Natural killer cell (primary cell): ENCODE measurements at places on chromosomes 11 and 22. TPM values are rescaled to one million over a fixed set of nuclear protein-coding genes. Genes with fewer than 3 reads are reported as not detected.
A peak's percentile ranks its signal among the peaks of the same experiment; 100 is the strongest.

DNA sequence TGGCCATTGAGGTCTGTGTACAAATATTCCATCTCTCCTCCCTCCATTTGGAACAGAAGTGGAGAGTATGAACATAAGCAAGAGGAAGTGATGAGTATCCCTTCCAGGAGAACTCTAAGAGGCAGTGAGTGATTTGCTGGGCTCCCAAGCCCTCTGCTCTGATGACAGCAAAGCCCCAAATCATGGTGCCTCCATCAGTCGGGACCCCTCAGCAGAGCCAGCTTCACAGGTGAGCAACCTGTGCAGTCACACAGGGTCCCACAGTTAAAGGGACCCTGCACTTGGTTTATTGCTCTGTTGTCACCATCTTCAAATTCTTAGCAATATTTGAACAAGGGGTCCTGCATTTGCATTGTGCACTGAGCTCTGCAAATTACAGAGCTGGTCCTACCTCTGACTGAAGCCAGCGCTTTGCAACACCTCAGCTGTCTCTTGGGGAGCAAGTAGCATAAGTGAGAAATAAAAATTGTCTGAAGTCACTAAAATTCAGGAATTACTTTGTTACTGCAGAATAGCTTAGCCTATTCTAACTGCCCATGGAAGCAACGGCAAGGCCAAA lies 466.4 kb downstream of the MN1 start:
- H3K27me3 ChIP-seq: no peaks in the 10 kb centered on the region
- DNase-seq: no peak
- H3K4me3 ChIP-seq: no peak overlapping the region
- no peak overlapping the region for H3K27ac ChIP-seq
- H3K4me1 ChIP-seq: no peaks in the 10 kb centered on the region

OR52E8 gene
- total RNA-seq: not detected

TECTA gene
- 0.56 TPM for total RNA-seq

GRCh38 chr11:27705873-27706820 lies 5.9 kb upstream of the BDNF start:
- no peak overlapping the region for H3K4me3 ChIP-seq
- peaks cover 14% of the 10 kb centered on the region for H3K27me3 ChIP-seq
- peaks cover 6% of the 10 kb centered on the region for H3K4me1 ChIP-seq
- H3K36me3 ChIP-seq: no peaks in the 10 kb centered on the region

GRCh38 chr22:19708321-19709011 lies 5.8 kb upstream of the SEPTIN5 start:
- H3K4me3 ChIP-seq: no peak overlapping the region
- H3K27me3 ChIP-seq: peaks cover 3% of the 10 kb centered on the region
- H3K36me3 ChIP-seq: no peaks in the 10 kb centered on the region
- H3K27ac ChIP-seq: no peak overlapping the region
- no peak for DNase-seq
- H3K4me1 ChIP-seq: no peaks in the 10 kb centered on the region

DNA sequence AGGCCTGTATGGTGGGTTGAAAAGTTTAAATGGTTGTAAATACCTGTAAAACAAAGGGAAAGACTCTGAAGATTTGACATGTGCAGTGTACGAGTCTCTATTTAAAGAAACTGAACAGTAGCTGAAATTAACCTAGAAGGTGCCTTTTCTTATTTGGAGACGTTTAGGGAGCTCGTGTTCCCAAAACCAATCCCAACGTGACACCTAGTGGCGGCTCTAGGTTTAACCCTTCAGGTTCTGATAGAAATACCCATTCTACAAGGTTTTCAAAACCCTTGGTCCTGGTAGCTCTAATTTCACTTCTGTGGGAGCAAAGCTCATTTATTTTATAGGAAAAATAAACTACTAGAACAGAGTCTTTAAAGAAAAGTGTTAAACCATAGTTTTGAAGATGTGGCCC lies 258.3 kb downstream of the LRRC4C start:
- H3K4me3 ChIP-seq: no peak overlapping the region
- no peak for DNase-seq
- no peak overlapping the region for H3K27ac ChIP-seq
- H3K4me1 ChIP-seq: no peaks in the 10 kb centered on the region
- no peaks in the 10 kb centered on the region for H3K36me3 ChIP-seq

GRCh38 chr22:21995660-21996059 lies 13.1 kb upstream of the TOP3B start:
- no peaks in the 10 kb centered on the region for H3K27me3 ChIP-seq
- no peaks in the 10 kb centered on the region for H3K36me3 ChIP-seq
- no peak overlapping the region for H3K4me3 ChIP-seq
- H3K27ac ChIP-seq: no peak overlapping the region

DNA sequence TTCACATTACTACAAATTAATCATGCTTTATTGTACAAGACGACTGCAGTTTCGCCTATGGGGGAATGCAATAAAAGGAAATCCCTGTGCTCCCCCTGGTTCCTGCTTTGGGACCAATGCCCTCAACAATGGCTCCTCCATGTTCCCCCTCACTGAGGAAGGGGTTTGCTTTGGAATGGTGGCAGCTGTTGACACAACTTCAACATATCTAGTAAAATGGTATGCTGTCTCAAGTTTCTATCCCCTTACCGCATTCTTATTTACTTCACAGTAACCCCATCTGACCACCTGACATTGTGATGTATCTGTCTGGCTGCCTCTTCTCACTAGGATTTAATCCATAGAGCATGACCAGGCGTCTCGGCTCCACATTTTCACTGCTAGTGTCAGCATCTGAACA lies 48.8 kb downstream of the PIWIL3 start:
- no peaks in the 10 kb centered on the region for H3K4me1 ChIP-seq
- H3K4me3 ChIP-seq: no peak overlapping the region
- no peak overlapping the region for H3K27ac ChIP-seq
- H3K36me3 ChIP-seq: no peaks in the 10 kb centered on the region
- no peak for DNase-seq

GAL3ST3 gene
- total RNA-seq: not detected

CPT1B gene
- total RNA-seq: 53.1 TPM

DNA sequence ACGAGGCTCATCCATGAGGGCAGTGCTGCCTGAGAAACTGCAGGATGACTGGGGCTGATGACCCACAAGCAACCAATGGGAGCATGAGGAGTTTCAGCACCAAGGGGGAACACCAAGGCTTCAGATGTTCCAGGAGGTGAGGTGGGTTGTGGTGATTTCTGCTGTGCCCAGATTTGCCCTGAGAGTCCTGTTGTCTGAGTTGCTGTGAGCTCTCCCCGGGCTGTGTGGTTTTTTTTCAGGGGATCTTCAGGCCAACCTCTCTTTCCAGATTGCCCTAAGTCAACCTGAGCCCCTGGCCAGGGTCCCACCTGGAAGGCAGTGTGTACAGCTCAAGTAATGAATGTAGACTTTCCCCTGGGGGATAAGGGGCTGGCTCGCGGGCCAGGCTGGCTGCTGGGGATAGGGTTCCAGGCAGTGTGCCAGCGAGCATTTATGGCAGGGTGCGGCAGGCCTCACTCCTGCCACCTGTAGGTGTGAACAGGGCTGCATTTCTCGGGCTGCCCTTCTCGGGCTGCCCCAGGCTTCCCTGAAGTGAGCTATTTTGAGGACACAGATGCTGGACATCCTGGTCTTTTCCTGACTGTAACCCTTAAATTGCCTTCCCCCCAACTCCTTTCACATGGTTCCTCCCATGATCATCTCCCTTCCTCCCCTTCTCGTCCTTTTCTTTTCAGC lies 9.8 kb downstream of the SLC22A6 start:
- H3K4me3 ChIP-seq: no peak overlapping the region
- H3K36me3 ChIP-seq: no peaks in the 10 kb centered on the region
- no peak overlapping the region for H3K27ac ChIP-seq
- H3K27me3 ChIP-seq: no peaks in the 10 kb centered on the region

- H3K27me3 ChIP-seq: no peaks in the 10 kb centered on the region
- H3K36me3 ChIP-seq: no peaks in the 10 kb centered on the region
- H3K4me1 ChIP-seq: no peaks in the 10 kb centered on the region
- no peak for DNase-seq
These were observed 94.2 kb upstream of the FAT3 start for GRCh38 chr11:92130421-92130831.

- H3K27me3 ChIP-seq: no peaks in the 10 kb centered on the region
- H3K27ac ChIP-seq: no peak overlapping the region
- no peaks in the 10 kb centered on the region for H3K36me3 ChIP-seq
These were observed 54.8 kb downstream of the DENND5A start for GRCh38 chr11:9210224-9210921.

DNA sequence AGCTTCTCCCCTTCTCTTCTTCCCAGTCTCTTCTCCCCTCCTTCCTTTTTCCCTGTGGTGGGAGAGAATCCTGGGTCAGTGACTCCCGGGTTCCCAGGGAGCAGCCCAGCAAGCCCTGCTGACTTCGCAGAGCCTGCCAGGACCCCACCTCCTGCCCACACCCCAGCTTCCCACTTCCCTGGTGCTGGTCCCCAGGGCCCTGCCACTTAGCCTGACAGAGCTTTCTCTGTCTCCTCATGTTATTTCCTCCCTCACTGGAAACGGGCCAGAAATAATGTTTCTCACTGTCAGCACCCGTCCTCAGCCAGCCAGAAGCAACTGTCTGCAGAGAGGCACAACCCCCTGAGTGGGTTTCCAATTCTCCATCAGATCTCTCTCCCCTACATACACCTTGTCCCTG lies 27.1 kb downstream of the C11orf96 start:
- no peak for DNase-seq
- H3K4me1 ChIP-seq: no peaks in the 10 kb centered on the region
- no peak overlapping the region for H3K4me3 ChIP-seq
- H3K36me3 ChIP-seq: no peaks in the 10 kb centered on the region
- H3K27ac ChIP-seq: no peak overlapping the region

- peak; percentile 13 for DNase-seq
- H3K36me3 ChIP-seq: peaks cover 2% of the 10 kb centered on the region
- no peak overlapping the region for H3K4me3 ChIP-seq
- no peaks in the 10 kb centered on the region for H3K4me1 ChIP-seq
These were observed 75.8 kb downstream of the RAB30 start for GRCh38 chr11:82995754-82996398.

CACNA1I gene
- total RNA-seq: 0.72 TPM

MUC5AC gene
- total RNA-seq: not detected

AASDHPPT gene
- total RNA-seq: 18.7 TPM

GRAMD4 gene
- 30.0 TPM for total RNA-seq

OR51B2 gene
- not detected for total RNA-seq

- DNase-seq: no peak
- no peak overlapping the region for H3K4me3 ChIP-seq
- no peaks in the 10 kb centered on the region for H3K36me3 ChIP-seq
- no peak overlapping the region for H3K27ac ChIP-seq
These were observed 63.7 kb downstream of the DSCAML1 start for GRCh38 chr11:117733316-117733715.

LGALS12 gene
- 0.23 TPM for total RNA-seq

- no peaks in the 10 kb centered on the region for H3K27me3 ChIP-seq
- no peak for DNase-seq
- H3K36me3 ChIP-seq: no peaks in the 10 kb centered on the region
- no peak overlapping the region for H3K27ac ChIP-seq
- no peak overlapping the region for H3K4me3 ChIP-seq
These were observed 58.1 kb downstream of the CHRDL2 start for GRCh38 chr11:74672956-74673692.

- DNase-seq: no peak
- H3K4me3 ChIP-seq: no peak overlapping the region
- H3K4me1 ChIP-seq: no peaks in the 10 kb centered on the region
- H3K36me3 ChIP-seq: no peaks in the 10 kb centered on the region
- no peak overlapping the region for H3K27ac ChIP-seq
- H3K27me3 ChIP-seq: no peaks in the 10 kb centered on the region
These were observed 47.7 kb downstream of the BBOX1 start for GRCh38 chr11:27088353-27088752.

DNA sequence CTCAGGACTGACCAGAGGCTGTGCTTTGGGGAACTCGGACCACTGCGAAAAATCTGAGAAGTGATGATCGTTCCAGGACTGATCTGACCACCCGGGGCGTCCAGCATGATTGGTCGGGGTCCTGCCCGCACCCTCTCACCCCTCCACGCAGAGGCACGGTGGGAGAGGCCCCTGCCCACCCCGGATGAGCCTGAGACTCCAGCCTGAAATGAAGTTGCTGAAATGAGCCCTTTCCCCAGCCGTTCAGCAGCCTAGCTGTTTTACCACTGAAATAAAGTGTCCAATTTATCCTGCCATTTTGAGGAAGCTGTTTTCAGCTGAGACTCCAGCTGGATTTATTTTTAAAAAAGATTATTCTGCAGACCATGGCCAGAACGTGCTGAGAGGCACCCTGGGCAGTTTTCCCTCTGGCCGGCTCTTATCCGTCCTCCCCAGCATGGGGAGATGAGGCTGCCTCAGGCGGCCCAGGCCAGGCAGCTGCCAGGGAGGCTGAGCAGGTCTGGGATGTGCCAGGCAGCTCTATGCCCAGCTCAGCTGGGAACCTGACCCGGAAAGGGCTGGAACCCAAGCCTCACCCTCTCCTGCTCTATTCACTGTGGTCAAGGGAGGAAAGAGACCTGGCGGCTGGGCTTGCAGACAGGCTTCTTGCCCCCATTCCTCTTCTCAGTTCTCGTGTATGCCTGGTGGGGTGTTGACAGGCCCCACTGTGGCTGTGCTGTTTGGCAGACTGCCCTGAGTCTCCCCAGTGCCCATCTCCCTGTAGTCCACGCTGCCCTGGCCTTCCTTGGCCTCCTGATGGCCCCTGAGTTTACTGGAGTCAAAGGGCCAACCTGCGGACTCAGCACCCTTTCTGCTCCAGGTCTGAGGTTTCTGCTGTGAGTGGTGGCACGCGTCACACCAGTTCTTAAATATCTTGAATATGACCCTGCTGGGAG lies 161.0 kb upstream of the B3GAT1 start:
- no peaks in the 10 kb centered on the region for H3K27me3 ChIP-seq
- H3K27ac ChIP-seq: no peak overlapping the region
- H3K4me3 ChIP-seq: no peak overlapping the region
- H3K36me3 ChIP-seq: no peaks in the 10 kb centered on the region
- H3K4me1 ChIP-seq: no peaks in the 10 kb centered on the region

DNA sequence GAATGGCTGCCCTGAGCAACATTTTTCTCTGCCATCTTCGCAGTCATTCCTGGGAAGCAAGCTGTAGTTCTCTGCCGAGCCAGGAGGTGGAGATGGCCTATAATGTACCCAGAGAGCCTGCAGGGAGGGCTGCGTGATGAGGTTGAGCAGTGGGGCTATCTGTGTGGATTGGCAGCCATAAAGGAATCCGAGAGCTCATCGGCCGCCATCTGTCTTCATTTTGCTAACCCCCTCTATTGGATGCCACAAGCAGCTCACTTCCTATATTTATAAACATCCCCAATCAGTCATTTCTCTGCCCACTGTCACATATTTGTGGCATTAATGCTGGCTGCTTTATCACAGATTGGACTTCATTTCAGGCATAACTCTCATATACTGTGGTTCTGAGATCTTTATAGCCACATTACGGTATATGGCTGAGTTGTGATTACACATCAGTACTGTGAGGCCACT lies 209.5 kb downstream of the NTM start:
- no peak overlapping the region for H3K27ac ChIP-seq
- no peaks in the 10 kb centered on the region for H3K4me1 ChIP-seq
- no peaks in the 10 kb centered on the region for H3K27me3 ChIP-seq
- DNase-seq: no peak

TSSK2 gene
- total RNA-seq: not detected

C22orf23 gene
- total RNA-seq: not detected

GRCh38 chr11:921921-922678 lies 3.6 kb upstream of the AP2A2 start:
- no peak overlapping the region for H3K4me3 ChIP-seq
- H3K4me1 ChIP-seq: peaks cover 14% of the 10 kb centered on the region
- no peak for DNase-seq
- no peaks in the 10 kb centered on the region for H3K36me3 ChIP-seq
- no peak overlapping the region for H3K27ac ChIP-seq

KLHDC7B gene
- total RNA-seq: 5.3 TPM
